T-cell (primary cell): ENCODE measurements at places on chromosomes 7 and 10.

DNA sequence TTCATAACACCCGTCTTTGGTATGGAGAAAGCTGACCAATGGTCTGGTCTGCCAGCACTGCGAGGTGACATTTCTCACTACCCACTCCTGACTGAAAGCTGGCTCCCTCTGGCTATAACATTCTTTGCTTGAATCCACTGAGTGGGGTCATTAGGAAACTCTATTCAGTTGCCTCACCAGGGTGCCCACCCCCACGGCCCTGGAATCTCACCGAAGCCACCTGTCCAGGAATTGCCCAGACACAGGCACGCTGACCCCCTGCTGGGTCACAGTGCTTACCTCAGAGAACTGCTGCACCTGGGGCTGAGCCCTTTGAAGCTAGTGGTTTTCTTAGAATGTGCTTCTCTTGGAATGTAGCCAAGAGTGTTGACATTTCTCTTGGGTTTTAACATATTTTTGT is 28.6 kb downstream of the HECW1 start:
- H3K4me3 ChIP-seq = no peak overlapping the region
- DNase-seq = no peak

DNA sequence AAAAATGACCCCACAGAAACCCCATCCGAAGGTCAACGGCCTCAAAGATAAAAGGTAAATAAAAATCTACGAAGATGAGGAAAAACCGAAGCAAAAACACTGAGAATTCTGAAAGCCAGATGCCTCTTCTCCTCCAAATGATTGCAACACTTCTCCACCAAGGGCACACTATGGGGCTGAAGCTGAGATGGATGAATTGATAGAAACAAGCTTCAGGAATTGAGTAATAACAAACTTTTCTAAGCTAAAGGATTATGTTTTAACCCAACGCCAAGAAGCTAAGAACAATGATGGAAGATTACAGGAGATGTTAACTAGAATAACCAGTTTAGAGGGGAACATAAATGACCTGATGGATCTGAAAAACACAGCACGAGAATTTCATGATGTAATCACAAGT is 127.8 kb downstream of the MACC1 start:
- H3K4me3 ChIP-seq = no peak overlapping the region
- H3K36me3 ChIP-seq = no peaks in the 10 kb centered on the region
- no peaks in the 10 kb centered on the region for H3K4me1 ChIP-seq
- no peak for DNase-seq

DNA sequence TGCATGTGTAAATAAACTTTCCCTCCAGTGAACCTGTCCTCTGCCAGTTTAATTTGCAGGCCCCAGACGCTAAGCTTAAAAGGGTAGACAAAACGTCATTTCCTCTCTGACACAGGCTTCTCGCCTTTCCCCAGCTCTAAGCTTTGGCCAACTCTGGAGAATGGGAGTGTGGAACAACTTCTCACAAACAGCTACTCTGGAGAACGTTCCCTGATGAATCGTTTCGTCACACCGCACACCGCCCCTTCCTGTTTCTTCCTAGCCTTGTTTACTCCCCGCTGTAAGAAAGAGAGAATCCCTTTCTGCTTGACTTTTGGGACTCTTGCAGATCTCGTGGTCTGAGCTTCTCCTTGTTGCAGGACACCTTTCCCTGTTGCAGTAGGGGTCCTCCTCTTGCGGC is 564.2 kb downstream of the TCERG1L start:
- no peaks in the 10 kb centered on the region for H3K36me3 ChIP-seq
- H3K27me3 ChIP-seq = peaks cover 15% of the 10 kb centered on the region
- H3K4me1 ChIP-seq = no peaks in the 10 kb centered on the region
- DNase-seq = no peak
- H3K27ac ChIP-seq = no peak overlapping the region

- H3K4me1 ChIP-seq = no peaks in the 10 kb centered on the region
- no peaks in the 10 kb centered on the region for H3K36me3 ChIP-seq
- H3K4me3 ChIP-seq = no peak overlapping the region
- no peaks in the 10 kb centered on the region for H3K27me3 ChIP-seq
- H3K27ac ChIP-seq = no peak overlapping the region
- no peak for DNase-seq
Measured at GRCh38 chr7:95688931-95689495, 83.3 kb upstream of the DYNC1I1 start.

GRCh38 chr7:152617056-152617455 is 58.9 kb downstream of the XRCC2 start:
- no peaks in the 10 kb centered on the region for H3K4me1 ChIP-seq
- no peak for DNase-seq
- H3K4me3 ChIP-seq = no peak overlapping the region
- H3K36me3 ChIP-seq = no peaks in the 10 kb centered on the region

- H3K36me3 ChIP-seq = peaks cover 2% of the 10 kb centered on the region
- no peaks in the 10 kb centered on the region for H3K4me1 ChIP-seq
- H3K4me3 ChIP-seq = no peak overlapping the region
Measured at GRCh38 chr7:139901056-139901795, 72.2 kb downstream of the TBXAS1 start.

DNA sequence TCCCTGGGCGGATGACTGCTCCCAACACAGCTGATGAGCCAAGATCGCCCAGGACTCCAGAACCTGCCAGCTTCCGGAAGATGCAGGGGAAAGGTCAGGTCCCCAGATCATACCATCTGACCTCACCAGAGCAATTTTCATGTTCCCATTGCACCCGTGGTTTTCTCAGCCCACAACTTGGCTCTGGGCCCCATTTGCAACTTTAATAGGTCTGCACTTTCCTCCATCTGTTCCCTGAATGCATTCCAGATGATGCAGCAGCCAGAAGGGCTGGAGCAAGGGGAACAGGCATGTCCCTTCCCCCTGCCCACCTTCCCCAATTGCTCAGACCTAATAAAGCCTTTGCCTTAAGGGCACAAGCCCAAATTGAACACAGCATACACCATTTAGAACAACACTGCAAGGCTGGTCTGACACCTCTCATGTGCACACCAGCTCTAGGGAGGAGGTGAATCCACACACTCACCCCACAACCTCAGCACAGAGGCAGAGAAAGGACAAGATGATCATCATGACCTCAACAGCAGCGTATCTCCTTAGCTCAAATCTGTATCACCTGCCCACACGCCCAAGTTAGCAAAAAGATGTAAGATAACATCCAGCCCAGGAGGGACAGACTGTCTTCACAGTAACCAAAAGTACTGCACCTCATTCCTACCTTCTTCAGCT is 87.5 kb downstream of the PLXNA4 start:
- H3K4me1 ChIP-seq = peaks cover 29% of the 10 kb centered on the region
- H3K4me3 ChIP-seq = no peak overlapping the region
- no peaks in the 10 kb centered on the region for H3K36me3 ChIP-seq
- H3K27me3 ChIP-seq = no peaks in the 10 kb centered on the region
- DNase-seq = peak; percentile 13

DNA sequence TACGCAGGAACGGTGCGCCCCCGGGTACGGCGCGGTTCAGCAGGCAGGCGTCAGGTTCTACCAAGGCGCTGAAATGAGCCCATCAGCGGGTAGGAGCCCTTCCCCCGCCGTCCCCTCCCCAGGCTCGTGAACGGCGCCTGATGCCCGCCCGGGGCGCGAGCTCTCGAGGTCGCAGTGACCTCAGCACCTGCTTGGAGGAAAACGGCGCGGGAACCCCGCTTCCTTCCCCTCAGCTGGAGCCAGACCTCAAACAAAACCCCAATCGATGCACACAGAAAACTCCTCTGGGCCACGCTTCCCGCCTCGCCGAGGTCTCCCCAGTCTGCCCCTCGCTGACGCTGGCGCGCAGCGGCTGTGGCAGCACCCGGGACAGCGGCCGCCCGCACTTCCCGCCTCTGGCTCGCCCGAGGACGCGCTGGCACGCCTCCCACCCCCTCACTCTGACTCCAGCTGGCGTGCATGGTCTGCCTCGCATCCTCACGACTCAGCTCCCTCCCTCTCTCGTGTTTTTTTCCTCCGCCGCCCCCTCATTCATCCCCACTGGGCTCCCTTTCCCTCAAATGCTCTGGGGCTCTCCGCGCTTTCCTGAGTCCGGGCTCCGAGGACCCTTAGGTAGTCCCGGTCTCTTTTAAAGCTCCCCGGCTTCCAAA is 514 bp upstream of the GAD2 start:
- no peak overlapping the region for H3K27ac ChIP-seq
- H3K36me3 ChIP-seq = no peaks in the 10 kb centered on the region
- H3K4me1 ChIP-seq = peaks cover 27% of the 10 kb centered on the region
- no peak for DNase-seq

- H3K27ac ChIP-seq = no peak overlapping the region
- no peak overlapping the region for H3K4me3 ChIP-seq
Measured at GRCh38 chr7:19491821-19492452, 216.9 kb downstream of the POLR1F start.

- H3K4me3 ChIP-seq = no peak overlapping the region
- peak overlapping the region; percentile 82 for H3K27ac ChIP-seq
- H3K4me1 ChIP-seq = peaks cover 14% of the 10 kb centered on the region
- peaks cover 9% of the 10 kb centered on the region for H3K36me3 ChIP-seq
Measured at GRCh38 chr7:87344446-87344845, 1.0 kb upstream of the CROT start.

DNA sequence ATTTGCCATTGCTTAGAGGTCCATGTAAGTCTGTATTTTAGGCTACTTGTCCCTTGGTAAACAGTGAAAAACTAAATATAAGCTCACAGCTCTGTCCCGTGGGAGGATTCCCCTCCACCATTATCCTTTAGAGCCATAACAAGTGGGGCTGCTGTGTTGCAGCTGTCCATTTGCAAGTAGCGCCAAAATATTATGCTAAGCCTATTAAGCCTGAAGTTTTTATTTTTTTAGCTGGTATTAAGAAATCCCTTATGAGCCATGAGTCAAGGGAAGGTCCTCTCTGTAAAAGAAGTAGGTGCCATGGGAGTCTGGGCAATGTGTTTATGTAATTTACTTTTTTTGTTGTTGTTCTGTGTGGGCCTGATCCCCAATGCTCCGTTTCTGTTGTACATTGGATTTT is 183.9 kb downstream of the THSD7A start:
- no peaks in the 10 kb centered on the region for H3K27me3 ChIP-seq
- H3K27ac ChIP-seq = no peak overlapping the region
- H3K4me1 ChIP-seq = no peaks in the 10 kb centered on the region
- H3K36me3 ChIP-seq = no peaks in the 10 kb centered on the region

DNA sequence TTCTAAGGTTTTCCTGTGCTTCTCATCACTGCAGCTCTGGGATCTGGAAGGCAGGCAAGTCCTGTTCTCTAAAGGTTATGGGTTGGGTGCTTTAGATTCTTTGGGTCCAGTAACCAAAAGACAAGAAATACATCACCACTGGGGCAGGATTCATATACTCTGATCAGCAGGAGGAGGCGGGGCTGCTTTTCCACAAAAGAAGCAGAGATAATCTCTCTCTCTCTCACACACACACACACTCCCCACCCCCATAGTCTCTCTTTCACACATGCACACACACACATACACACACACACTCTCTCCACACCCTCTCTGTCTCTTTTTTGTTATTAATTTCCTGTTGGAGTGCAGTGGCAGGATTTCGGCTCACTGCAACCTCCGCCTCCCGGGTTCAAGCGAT is 13.0 kb upstream of the ACBD5 start:
- H3K36me3 ChIP-seq = no peaks in the 10 kb centered on the region
- peaks cover 17% of the 10 kb centered on the region for H3K27me3 ChIP-seq
- H3K4me3 ChIP-seq = no peak overlapping the region

GRCh38 chr7:106370542-106370941 is 85.8 kb upstream of the NAMPT start:
- no peak overlapping the region for H3K4me3 ChIP-seq
- no peak overlapping the region for H3K27ac ChIP-seq
- no peak for DNase-seq
- no peaks in the 10 kb centered on the region for H3K27me3 ChIP-seq

GRCh38 chr10:80463868-80464267 is 9.8 kb downstream of the TSPAN14 start:
- no peak for DNase-seq
- peak overlapping the region; percentile 82 for H3K27ac ChIP-seq
- H3K4me3 ChIP-seq = peak overlapping the region; percentile 53
- peaks cover 6% of the 10 kb centered on the region for H3K36me3 ChIP-seq
- H3K27me3 ChIP-seq = no peaks in the 10 kb centered on the region

DNA sequence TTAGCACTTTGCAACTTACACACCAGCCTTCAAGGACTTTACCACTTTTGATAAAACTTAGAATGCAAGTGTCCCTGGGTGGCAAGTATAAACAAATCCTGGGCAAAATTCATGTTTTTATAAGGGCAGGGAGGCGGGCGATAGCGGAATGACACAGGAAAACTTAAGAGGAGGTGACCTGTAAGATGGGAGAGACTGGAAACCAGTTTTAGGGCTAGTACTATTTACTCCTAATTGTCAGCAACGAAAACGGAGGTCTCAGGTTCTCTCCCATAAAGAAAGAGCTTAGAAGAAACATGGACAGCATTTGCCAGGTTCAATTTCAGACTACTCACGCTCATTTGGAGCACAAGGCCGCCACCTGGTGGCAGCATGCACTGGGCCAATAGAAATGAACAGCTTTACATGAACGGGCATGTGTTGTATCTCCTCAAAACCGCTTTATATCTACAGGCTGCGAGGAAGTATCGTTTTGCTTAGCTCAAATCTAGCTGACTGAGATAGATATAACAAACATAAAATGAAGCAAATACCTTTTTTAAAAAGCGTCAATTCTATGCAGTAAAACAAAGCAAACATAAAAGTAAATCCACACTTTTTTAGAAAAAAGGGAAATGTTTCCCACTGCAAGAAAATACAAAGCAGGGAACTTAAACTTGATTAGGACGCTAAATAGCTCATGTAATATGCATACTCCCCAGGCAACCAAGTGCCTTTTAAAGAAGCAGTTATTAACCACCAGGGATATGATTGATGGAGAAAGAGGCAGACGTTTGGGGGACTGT is 37.6 kb upstream of the SVOPL start:
- no peak overlapping the region for H3K4me3 ChIP-seq
- DNase-seq = peak; percentile 76
- H3K4me1 ChIP-seq = no peaks in the 10 kb centered on the region
- no peaks in the 10 kb centered on the region for H3K27me3 ChIP-seq
- H3K27ac ChIP-seq = no peak overlapping the region

DNA sequence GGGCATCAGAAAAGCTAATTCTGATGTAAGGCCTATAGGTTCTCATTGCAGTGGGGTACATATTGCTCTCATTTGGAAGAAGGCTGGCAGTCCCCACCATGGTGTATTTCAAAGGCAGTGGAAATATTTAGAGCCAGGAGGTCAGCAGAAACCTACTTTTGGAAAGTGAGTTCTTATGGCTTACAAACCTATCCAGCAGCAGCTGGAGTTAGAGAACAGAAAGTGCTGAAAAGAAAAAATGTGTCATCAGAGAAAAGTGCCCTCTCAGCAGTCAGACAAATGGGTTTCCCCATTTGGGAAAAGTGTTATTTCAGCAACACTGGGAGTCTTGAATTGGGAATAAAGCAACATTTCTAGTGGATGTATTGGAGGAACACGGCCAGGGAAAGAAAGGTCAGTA is 105.7 kb upstream of the IGFBP3 start:
- no peaks in the 10 kb centered on the region for H3K4me1 ChIP-seq
- DNase-seq = no peak
- H3K27me3 ChIP-seq = no peaks in the 10 kb centered on the region
- H3K4me3 ChIP-seq = no peak overlapping the region
- no peak overlapping the region for H3K27ac ChIP-seq
